ENCODE measurements at places on chromosomes 2 and 18.

DNA sequence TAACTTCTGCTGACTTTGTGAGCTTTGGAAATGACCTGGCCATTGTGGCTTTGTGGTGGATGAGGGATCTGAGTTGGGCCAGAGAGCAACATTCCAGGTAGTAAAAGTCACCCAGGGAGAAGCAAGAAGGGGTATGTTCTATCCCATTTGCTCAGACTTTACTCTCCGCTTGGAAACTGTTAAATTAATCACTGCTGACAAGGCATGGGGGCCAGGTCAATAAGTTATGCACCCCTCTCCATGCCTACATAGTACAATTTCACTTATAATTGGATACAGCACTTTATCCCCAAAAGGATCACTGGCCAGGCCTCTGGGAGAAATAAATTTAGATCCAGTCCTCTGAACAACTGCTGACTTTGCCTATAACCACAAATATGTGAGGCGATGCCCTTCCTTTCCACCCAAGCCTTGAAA lies 92.1 kb downstream of the RPRM start:
- DNase-seq = no peak

GRCh38 chr2:147026664-147027295 lies 818.0 kb upstream of the ACVR2A start:
- no peak for DNase-seq

DNA sequence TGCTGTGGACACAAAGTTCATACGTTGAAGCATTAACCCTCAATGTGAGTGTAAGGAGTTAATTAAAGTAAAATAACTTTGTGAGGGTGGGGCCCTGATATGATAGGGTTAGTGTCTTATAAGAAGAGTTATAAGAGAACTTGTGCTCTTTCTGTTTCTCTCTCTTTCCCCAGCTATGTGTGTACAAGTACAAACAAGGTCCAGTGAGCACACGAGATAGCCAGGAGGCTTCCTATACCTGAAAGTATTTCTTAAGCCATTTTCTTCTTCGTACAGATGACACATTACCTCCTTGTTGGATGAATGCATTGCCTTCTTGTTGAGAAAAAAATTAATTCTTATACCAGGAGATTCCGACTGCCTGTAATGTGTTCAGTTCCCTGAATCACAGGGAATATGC lies 301.2 kb downstream of the PARD3B start:
- no peak for DNase-seq

DNA sequence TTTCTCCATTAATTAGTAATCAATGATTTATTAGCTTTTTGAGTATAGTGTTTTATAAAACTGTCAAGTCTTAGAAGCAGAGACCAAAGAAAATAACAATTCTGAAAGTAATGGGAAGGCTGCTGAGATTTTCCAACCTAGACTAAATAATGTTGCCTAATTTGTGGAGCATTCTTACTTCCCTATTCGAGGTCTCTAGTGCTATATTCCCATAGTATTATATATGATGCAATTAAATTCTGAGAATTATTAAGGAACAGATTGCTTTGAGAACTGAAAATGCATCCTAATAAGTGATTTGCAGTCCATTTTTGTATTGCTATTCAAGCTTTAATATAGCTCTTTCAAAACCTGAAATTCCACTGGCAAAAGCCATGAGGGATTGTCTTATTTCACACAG lies 27.7 kb upstream of the DOCK10 start:
- DNase-seq = no peak
